SW480 (cell line): ENCODE measurements at places on chromosomes 12 and 14.
A peak's percentile ranks its signal among the peaks of the same experiment; 100 is the strongest.

- no peak for DNase-seq
Measured at GRCh38 chr14:86672080-86672479, 1142.1 kb downstream of the FLRT2 start.

- DNase-seq, result no peak
Measured at GRCh38 chr12:40499856-40500255, 192.4 kb upstream of the CNTN1 start.

GRCh38 chr14:100837805-100838350, 12.0 kb downstream of the MEG3 start:
- DNase-seq, result no peak

DNA sequence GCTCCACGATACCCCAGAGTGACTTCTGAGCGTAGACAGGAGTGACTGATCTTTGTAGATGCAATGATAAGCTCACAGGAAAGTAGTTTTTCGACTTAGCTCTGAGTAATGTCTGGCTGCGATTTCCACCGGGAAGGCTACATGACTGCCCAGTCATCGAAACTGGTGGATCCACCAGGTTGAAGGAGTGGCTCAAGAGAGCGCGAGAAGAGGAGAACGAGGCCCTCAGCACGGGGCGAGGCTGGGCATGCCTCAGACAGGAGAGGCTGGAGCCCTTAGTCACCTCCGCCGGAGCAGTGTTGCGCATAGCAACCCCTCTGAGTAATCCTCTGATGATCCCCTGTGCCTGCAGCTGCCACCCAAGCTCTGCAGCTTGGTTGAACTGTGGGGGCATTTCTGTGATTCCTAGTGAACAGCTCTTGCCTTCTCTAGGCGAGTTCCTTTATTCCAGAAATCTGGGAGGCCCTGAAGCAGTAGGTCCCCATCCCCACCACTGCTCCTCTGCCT, 25.6 kb downstream of the ELK3 start:
- DNase-seq, result peak; percentile 97

DNA sequence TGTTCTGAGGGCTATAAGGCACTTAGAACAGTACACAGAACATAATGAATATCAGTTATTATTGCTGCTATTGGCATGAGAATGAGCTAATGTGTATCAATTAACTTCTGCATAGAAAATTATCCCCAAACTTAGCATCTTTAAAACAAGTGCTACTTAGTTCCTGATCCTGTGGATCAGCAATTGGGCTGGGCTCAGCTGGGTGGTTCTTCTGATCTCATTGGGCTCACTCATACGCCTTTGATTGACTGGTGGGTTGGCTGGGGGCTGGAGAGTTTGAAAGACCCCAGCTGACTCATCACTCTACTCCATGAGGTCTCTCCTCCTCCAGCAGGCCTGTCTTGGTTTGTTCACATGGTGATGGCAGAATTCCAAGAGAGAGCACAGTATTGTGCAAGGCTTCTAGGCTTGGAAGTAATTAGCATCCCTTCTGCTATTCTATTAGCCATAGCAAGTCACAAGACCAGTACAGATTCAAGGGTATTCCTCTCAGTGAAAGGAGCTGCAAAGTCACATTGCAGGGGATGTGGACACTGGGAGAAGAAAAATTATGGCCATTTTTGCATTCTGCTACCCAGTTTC, 27.2 kb upstream of the HSPB8 start:
- no peak for DNase-seq

GRCh38 chr14:99047441-99048031, 224.5 kb downstream of the BCL11B start:
- DNase-seq, result no peak

GRCh38 chr12:4506430-4506829, 32.3 kb upstream of the RAD51AP1 start:
- DNase-seq, result no peak
